Stimulated activated CD8-positive, alpha-beta memory T cell treated with anti-CD3 and anti-CD28 coated beads, Interleukin-2, amount 100 ng/mL, for 48 hours (primary cell): ENCODE measurements at places on chromosomes 4 and X.

DNA sequence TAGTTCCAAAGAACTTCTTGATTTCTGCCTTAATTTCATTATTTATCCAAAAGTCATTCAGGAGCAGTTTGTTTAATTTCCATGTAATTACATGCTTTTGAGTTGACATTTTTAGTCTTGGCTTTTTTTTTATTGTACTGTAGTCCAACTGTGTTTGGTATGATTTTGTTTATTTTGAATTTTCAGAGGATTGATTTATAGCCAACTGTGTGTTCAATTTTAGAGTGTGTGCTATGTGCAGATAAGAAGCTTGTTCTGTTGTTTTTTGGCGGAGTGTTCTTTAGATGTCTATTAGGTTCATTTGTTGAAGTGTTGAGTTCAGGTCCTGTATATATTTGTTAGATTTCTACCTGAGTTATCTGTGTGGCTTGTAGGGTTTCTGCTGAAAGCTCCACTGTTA is 533.6 kb downstream of the TRAM1L1 start:
- no peak for DNase-seq

DNA sequence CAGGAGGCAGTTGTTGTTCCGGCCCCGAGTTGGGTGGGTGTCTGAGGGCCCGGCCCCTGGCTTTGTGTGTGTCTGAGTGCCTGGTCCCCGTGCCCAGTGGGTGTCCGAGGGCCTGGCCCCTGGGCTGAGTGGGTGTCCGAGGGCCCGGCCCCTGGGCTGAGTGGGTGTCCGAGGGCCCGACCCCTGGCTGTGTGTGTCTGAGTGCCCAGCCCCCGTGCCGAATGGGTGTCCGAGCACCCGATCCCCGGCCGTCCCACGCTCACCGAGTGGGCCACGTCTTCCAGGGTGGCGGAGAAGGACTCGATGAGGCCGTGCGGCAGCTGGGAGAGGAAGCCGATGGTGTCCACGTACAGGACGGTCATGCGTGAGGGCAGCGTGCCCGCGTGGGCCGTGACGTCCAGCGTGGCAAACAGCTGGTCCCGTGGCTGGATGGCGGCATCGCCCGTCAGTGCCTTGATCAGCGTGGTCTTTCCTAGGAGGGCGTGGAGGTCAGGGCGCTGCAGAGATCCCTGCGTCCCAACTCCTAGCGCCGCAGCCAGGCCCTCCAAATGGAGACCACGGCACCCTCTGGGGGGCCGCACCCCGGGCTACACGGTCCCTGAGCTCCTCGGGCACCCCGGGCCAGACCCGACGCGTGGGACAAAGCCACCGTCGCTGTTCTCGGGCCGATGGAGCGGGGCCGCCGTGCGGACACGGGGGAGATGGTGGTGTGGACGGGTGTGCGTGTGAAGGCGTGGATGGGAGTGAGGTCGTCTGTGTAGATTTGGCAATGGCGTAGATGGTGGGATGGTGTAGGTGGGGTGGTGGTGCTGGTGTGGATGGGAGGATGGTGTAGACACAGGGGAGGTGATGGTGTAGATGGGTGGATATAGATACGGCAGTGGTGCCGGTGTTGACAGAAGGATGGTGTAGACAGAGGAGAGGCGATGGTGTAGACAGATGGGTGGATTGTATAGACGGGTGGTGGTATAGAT is 7.2 kb downstream of the GTPBP6 start:
- DNase-seq: no peak

DNA sequence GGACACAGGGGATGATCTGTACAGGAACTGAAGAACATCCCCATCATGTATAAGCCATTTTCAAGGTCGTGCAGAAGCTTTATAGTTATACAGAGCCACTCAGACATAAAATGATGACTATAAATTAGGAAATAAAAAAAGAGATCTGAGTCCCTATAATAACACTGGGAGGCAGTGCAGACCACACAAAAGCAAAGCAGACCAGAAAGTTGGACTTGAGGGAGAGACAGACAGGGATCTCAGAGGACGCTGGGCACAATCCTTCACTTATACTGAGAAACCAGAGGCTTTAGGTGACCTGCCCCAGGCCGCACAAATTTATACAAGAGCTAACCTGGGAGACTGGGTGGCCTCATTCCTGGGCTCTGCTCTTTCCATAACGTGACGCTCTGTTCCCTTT is 70.5 kb downstream of the HADH start:
- no peak for DNase-seq

DNA sequence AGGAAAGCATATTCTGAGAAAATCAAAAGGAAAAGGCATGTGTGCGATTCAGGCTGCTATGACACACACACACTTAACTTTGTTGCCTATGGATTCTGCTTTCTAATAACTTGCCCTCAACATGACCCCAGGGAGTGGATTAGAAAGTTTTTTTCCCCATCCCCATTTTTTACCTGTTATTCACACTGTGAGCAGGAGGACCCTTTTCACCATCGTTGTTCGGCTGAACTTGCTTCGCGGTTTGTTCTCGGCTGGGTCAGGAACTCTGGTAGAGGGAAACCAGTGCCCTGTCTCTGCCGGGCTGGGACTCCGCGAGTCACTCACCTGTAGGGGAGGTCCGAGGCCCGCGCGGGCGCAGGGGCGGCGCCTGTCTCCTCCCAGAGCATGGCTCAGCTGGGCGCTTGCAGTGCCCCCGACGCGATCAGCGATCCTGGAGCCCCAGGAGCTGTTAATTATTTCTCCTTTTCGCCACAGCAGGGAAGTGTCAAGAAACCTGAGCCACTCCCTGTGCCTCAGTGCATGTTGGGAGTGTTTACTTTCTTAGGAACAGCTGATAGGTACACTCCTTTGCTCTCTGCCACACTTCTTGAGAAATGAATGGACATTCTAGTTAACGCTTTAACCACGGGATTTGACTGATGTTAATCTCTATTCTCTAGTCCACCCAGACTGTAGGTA is at the start of gene RASSF6:
Gene RASSF6, minus strand, starts transcription at position 322 of the 678 bp plus-strand sequence. CDS start 8,641 bp downstream, outside the sequence.
- peak; percentile 3 for DNase-seq

- no peak for DNase-seq
Measured at GRCh38 chrX:79361192-79361870, 5.8 kb downstream of the ITM2A start.

GRCh38 chr4:147837854-147838253 is 106.0 kb downstream of the ARHGAP10 start:
- DNase-seq: no peak

DNA sequence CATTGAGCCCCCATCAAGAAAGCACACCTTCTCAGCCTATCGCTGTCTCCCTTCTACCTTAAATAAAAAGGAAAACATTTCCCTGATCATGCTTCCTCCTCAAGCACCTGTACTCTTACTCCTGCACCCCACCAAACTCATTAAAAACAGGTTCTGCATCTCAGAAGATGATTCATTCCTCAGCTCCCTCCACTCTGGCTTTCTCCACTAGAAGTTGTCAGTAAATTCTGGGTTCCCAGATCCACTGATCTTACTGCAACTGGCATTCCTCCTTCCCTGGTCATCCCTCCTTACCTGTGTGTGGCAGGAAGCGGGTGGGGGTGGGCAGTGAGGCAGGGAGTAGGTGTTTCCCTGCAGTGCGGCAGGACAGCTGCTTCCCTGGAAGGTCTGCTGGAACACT is 108.8 kb downstream of the GPR143 start:
- DNase-seq: no peak

- no peak for DNase-seq
Measured at GRCh38 chr4:25807102-25807728, 55.6 kb downstream of the SEL1L3 start.

- no peak for DNase-seq
Measured at GRCh38 chrX:49042581-49043219, 457 bp downstream of the TFE3 start.

DNA sequence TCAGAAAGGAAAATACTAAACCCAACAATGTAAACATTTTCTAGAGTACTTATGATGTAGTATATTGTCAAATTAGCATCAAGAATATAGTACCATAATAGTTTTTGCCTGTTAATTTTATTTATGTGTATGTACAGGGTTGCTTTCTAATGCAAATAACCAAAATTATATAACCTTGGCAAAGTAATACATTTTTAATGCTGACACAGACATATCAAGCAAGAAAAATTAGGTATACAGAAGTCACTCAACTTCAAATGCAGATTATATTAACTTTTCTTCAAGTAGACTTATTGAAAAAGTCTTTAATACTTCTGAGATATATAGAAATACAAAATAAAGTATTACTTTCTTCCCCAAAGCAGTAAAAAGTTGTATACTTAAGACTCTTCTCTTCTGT is 44.3 kb downstream of the MAPK10 start:
- no peak for DNase-seq
